NCI-H526 treated with DMSO at 0.1 percent for 48 hours (cell line): ENCODE measurements at places on chromosomes 5 and 9.

DNA sequence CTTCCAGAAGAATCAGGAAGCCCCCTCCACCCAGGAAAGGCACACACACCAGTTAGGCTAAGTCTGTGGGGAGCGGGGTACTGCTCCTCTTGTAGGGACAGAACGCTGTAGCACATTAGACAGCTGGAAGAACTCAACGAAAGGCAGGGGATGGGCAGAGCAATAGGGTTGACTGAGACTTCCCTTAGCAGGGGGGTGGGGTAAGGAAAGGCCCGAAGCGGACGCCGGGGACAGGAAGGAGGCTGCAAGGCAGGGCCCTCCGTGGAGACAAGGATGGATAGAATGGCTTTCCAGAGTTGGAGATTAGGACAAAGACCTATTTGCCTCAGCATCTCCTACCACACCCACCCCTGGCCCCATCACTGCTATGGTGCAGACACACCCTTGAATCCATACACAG lies 14.3 kb downstream of the CNTFR start:
- DNase-seq = no peak

DNA sequence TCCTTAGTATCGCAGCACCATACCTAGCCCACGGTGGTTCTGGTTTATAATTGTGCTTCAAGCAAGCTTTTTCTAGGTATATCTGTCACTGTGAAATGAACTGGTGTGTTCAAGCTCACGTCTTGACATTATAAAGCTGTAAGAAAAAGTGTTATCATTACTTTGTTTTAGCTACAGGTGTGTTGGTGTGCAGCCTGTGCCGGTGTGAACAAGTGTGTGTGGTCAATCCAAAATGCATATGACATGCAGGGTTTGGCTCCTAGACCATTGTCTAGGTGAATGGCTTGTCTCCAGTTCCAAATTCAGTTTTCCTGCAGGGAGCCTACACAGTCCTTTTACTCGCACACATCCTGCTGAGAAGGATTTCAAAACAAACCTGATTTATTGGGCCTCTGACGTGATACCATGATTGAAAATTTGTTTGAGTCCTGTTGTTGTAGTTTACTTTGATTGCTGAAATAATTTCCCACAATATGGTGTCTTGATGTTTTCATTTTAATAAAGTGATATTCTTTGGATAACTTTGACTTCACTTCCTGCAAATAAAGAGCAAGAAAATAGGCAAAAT lies 3.7 kb downstream of the LSM11 start:
- no peak for DNase-seq

DNA sequence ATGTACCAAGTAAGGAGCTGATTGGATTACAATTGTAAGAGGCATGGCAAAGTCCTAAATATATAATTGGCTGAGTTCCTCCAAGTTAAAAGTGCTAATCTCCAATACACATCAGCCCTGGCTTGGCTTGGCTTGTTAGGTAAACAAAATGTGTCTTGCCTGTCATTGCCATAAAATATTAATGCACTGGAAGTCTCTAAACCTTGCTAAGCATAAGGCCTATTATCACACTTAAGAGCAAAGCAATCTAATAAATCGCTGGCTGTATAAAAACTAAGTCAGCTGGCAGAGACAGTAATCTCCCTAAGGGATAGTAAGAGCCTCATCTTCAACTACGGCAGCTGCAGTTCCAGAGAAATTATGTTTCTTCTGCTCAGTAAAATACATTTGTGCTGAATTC lies 418.6 kb upstream of the GRAMD2B start:
- no peak for DNase-seq

- no peak for DNase-seq
These were observed 54.6 kb upstream of the GABRA6 start for GRCh38 chr5:161630948-161631347.

- DNase-seq = no peak
These were observed 94.8 kb upstream of the SPATA31C2 start for GRCh38 chr9:88233091-88233490.

DNA sequence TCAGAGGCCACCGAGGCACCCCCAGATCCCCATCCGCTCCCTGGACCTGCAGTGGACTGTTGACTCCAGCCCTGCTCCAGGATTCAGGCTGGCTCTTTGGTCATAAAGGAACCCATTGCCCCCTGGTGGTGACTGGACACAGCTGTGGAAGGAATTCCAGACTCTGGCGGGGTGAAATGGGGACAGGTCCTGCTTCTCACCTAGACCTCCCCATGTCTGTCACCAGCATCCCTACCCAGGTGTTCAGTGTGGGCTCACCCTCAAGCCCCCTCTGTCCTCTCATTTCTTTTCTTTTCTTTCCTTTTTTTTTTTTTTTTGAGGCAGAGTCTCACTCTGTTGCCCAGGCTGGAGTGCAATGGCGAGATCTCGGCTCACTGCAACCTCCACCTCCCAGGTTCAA lies 25.5 kb upstream of the STXBP1 start:
- no peak for DNase-seq

DNA sequence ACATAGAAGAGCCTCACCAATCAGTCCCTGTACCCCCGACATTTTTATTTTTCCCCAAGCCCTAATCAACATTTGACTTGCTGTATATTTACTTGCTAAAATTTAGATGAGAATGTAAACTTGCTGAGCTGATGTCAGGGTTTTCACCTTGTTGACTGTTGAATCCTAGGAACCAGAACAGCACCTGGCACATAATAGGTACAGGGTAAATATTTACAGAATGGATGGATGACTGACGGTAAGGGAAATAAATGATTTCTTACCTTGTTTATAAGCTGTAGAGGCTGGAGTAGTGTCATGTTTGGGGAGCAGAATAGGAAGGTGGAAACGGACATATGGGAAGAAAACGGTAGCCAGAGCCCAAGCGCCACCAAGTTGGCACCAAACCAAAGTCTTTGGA lies 107.0 kb upstream of the NUDT12 start:
- peak; percentile 4 for DNase-seq

DNA sequence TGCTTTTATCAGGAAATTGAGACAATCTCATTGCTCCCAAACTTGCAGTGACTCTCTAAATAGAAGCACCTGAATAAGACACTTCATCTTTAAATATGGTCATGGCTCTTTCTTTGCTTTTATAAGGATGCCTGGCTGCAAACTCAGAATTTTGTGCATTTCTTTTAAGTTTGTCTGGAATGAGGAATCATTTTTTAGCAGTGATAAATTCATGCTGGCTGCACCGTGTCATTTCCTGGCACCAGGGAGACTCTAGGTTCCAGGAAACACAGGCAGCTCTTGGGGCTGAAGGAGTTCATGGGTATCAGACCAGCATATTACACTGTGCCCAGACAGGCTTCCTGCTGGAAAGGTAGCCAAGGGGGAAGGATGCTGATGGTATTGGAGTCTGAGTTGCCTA lies 109.9 kb downstream of the NUDT12 start:
- no peak for DNase-seq

DNA sequence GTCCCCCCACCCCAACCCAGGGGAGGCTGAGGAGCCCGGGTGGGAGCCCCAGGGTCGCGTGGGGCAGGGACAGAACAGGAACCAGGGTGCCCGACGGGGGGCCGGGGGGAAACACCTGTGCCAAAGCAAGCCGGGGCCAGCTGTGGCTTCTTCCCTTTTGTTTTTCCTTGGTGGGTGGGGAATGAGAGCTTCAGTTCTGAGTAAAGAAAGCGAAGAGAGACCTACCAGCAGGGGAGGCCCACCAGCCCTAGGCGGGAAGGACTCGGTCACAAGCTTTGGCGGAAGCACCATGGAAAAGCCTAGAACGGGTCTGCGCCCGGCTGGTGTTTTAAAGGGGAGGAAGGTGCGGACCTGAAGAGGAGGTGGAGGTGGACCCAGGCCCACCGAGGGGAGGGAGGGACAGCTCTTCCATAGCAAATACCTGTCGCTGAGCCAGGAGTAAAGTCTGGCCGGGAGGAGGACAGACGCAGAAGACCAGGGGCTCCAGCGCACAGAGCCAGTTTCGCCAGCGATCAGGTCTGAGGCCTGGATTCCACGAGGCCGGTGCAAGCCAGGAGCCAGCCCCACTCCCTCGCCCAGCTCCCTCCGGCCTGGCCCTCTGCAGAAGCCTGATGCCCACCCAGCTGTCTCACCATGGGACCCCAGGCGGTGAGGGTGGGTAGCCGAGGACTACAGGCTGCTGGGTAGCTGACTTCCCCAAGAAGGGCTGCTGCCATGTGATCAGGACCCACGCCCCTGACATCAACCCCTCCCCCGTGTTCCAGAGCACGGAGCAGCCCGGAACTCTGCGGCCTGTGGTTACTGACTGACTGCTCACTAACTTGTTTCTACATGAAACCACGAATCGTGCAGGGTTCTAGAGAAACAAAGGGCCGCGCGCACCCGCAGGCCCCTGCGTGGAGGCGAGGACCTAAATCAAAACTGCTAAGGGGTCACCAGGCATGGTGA lies 849 bp upstream of the MGAT1 start:
- no peak for DNase-seq

- no peak for DNase-seq
These were observed 409.2 kb downstream of the CSNK1G3 start for GRCh38 chr5:123921193-123921592.

DNA sequence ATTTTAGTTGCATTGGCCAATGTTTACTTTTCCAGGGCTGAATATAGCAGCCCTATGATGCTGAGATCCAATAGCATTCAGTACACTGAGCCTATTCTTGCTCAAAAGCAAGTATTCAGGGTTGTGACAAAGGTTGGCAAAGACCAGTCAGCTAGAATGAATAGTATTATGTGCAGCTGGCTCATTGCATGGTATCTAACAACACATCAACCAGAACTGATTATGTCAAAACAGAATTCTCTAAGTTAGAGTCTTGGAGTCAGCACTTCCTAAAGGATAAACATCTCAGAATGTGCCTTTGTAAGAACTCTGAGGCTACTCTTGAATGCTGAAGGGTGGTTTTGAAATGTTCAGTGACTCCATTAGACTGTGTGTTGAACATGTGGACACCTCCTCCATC lies 774.5 kb upstream of the RGMB start:
- no peak for DNase-seq

- peak; percentile 91 for DNase-seq
These were observed at the start of gene IRX2 for GRCh38 chr5:2751592-2752021. Gene IRX2, minus strand, starts transcription at chr5:2751677. Its CDS starts 264 bp downstream, at chr5:2751413.

- no peak for DNase-seq
These were observed 4.9 kb downstream of the GTF3C5 start for GRCh38 chr9:133035669-133036068.

- DNase-seq = no peak
These were observed 674.9 kb downstream of the PRR16 start for GRCh38 chr5:121138952-121139351.

DNA sequence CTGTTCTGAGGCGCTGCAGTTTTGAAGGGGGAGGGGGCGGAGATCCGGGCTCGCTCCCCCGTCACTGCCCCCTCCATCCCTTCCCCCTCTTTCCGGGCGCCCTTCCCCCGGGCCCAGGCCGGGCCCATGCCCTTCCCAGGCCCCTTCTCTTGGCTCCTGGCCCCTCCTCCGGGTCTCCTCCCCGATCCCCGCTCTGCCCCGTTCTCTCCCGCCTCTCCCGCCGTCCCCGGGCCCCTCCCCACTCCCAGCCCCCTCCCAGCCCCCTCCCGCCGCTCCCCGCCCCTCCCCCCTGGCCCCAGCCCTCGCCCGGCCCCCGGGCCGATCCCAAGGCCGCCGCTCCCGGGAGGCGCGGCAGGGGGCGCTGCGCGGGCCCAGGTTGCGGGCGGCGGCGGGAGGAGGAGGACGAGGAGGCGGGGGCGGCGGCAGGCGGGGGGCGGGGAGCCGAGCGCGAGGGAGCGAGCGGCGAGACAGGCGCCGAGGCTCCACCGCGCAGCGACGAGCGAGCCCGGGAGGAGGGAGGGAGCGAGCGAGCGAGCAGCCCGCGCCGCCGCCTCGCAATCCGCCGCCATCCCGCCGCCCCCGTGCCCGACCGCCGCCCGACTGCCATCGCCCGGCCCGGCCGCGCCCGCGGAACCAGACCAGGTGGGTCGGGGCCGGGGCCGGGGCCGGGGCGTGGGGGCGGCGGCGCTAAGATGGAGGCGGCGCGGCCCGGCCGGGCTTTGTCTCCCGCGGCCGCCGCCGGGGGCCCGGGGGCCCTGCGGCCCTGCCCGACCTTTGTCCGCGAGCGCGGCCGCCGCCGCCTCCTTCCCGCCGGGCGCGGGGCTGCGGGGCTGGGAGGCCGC lies at the start of gene PRRC2B:
PRRC2B (plus strand) TSS at position 465 of the 842 bp plus-strand sequence. CDS start 36,059 bp downstream, outside the sequence.
- DNase-seq = peak; percentile 76

DNA sequence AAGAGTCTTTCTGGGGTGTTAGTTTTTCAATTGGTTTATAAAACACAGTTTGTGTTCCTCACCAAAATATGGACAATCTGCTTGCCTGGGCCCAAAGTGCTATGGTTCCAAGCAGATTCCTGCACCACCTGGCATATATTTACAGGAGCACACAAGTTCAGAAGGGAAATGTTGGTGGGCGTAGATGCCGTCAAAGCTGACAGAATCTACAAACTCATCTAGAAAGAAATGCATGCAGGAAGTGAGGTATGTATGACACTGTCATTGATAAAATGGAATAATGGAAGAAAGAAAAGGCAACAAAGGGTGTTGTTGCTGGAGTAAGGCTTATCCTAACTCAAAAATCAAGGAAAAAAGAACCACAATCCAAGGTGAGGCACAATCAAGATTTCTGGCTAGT lies 225.8 kb downstream of the MLLT3 start:
- no peak for DNase-seq

DNA sequence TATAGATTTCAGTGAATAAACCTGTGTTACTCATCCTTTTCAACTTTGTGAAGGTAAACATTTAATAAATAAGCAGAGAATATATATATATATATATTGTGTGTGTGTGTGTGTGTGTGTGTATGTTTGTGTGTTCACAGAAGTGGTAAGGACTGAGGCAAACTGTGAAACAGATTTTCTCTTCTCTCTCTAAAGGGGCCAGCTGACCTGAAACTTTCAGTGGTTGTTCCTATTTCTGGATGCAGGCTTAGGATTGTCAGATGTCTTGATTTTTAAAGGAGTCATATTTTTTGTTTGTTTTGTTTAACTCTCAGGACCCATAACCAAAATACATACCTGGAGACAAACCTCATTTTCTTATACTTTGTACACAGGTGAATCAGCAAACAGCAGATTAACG lies 714.9 kb upstream of the MEF2C start:
- DNase-seq = no peak

GRCh38 chr5:96601715-96602244 lies 60.4 kb upstream of the CAST start:
- peak; percentile 3 for DNase-seq

DNA sequence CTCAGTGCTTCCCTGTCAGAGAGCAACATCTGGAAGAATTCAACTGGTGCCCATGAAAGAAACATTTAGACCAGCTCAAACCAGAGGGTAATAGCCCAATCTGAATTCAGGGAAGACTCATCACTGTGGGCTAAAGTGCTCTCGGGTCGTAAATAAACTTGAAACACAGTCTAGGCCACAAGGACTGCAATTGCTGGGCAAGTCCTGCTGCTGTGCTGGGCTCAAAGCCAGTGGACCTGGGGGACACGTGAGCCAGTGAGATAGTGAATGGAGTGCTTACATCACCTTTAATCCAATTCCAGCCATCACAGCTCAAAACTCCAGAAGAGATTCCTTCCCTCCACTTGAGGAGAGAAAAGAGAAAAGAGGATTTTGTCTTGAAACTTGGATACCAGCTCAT lies 78.1 kb upstream of the DAP start:
- no peak for DNase-seq

DNA sequence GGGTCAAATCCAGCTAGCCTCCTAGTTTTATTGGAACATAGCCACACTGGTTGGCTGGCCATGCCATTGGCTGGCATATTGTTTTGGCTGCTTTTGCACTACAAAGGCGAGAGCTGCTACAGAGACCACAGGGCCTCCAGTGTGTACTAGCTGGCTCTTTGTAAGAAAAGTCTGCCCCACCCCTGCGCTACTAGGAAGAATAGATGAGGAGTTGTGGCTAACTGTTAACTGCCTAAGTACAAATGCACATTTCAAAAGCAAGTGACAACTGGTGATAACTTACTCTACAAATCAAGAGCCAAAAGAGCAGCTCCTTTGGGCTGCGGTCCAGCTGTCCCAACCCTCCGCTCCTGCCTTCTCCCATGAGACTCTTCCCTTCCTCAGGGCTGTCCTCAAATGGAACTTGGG lies 63.9 kb downstream of the SERINC5 start:
- DNase-seq = no peak
